ENCODE measurements at places on chromosomes 5 and 9. TPM values are rescaled to one million over a fixed set of nuclear protein-coding genes. Genes with fewer than 3 reads are reported as not detected.

TAF11L6 gene
- not detected for total RNA-seq

TTF1 gene
- total RNA-seq = 15.5 TPM

SPATA31D4 gene
- total RNA-seq = not detected

SLC35D2 gene
- total RNA-seq = 14.3 TPM

FOXI1 gene
- total RNA-seq = not detected
